Activated CD4-positive, alpha-beta T cell treated with anti-CD3 and anti-CD28 coated beads, Interleukin-2, amount 10 ng/mL, durations not matched to agents 24 days and 14 days (primary cell): ENCODE measurements at places on chromosomes 6 and 20. TPM values are rescaled to one million over a fixed set of nuclear protein-coding genes. Genes with fewer than 3 reads are reported as not detected.

RBL1 gene
- 50.9 and 52.7 TPM in 2 replicates for total RNA-seq

DNA sequence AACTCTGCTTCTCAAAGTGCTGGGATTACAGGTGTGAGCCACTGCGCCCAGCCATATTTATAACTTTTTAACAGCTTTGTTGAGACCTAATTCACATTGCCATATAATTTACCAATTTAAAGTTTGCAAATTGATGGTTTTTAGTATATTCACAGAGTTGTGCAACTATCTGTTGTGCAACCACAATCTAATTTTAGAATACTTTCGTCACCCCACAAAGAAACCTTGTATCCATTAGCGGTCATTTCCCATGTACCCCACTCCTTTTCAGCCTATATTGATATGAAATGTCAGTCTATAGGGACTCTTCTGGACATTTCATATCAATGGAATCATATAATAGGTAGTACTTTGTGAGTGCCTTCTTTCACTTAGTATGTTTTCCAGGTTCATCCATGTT lies 55.8 kb downstream of the FOXO3 start:
- no peak for DNase-seq

GRCh38 chr6:91864911-91865310 lies 1278.0 kb upstream of the MAP3K7 start:
- DNase-seq = no peak

SNAP91 gene
- not detected in 2 replicates for total RNA-seq

HLA-DOB gene
- total RNA-seq = 2.8 and 4.2 TPM in 2 replicates

- DNase-seq = no peak
Measured at GRCh38 chr6:157271911-157272310, 51.4 kb downstream of the TMEM242 start.

DNA sequence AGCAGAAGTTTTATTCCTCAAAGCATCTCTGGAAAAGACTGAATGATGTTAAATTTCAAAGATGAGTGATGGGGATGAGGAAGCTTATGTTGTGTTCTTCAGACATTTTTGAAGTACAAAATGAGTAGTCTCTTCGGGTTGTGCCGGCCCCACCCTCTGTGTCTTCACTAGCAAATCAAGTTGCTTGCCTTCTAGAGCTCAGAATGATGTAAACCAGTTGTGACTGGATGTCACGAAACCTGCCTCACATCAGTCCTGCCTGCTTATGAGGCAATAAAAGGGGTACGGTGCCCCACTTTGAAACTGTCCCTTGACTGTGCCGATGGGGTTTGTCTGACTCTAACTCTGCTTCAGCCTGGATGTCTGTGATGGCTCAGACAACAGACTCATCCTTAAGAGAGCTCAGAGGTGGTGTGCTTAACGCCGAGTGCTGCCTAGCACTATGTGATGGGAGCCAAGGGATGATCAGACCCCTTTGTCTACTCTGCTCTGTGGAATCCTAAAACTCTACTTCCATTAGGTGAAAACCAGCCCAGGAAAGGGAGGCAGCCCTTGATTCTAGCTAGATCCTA lies 19.0 kb downstream of the TOMM34 start:
- no peak for DNase-seq

GRCh38 chr20:25041813-25042530 lies 16.0 kb downstream of the ACSS1 start:
- no peak for DNase-seq

ASIP gene
- total RNA-seq = not detected in 2 replicates

GRCh38 chr20:63062188-63063140 lies 55.7 kb upstream of the BHLHE23 start:
- no peak for DNase-seq

- DNase-seq = no peak
Measured at GRCh38 chr6:3911614-3912336, 62.6 kb downstream of the FAM50B start.

DNA sequence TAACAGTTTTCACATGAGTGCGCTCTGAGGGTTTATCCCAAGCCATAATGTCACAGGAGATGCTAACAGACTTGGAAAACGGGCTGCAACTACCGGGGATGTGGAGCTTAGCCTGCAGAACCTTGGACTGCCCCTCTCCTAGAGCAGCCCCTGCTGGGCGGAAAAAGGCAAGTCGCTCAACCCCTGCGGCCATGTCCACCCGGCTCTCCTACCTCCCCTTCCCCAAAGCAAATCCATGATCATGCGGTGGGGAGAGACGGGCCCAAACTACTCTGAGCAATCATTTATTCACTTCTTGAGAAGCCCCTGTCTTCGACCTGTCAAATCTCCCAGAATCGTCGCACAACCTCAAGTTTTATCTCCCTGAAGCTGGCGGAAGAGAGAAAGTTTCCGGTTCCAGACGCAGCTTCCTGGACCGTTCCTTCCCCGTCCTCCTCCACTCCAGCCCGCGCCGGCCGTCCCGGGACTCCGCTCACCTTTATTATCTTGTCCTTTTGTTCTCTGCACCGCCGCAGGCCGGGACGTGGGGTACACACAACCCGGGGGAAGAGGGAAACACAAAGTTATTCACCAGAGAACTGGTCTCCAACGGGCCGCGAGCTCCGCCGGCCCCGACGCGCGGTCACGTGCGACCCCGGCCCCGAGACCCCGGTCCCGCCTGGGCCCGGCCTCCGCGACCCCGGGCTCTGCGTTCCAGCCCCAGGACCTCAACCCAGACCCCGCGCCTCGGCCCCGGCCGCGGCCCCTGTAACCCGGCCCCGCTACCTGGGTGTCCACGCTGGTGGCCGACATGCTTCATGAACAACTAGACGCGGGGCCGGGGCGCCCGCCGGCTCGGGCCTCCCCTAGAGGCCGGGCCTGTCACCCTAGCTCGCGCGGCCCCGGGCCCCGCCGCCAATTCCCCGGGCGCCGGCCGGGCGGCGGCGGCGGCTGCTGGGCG lies 560 bp downstream of the YTHDF1 start:
- DNase-seq = peak; percentile 79

DNA sequence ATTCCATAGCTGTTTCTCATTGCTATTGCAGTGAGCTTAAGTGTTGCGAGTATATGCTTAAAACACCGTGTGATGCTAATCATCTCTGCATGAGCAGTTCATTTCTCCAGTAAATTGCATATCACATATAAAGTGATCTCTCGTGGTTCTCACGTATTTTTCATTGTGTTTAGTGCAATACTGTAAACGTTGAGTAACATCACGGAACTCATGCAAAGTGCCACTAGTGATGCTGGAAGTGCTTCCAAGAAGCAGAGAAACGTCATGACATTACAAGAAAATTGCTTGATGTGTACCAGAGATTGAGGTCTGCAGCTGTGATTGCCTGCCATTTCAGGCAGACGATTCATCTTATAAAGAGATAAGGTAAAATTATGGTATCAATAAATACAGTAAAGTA lies 830.4 kb downstream of the GRIK2 start:
- no peak for DNase-seq

SEMG1 gene
- total RNA-seq = not detected in 2 replicates

- no peak for DNase-seq
Measured at GRCh38 chr20:49705358-49705757, 8.3 kb downstream of the B4GALT5 start.

- DNase-seq = no peak
Measured at GRCh38 chr20:62728781-62729300, 20.2 kb downstream of the NTSR1 start.

DNA sequence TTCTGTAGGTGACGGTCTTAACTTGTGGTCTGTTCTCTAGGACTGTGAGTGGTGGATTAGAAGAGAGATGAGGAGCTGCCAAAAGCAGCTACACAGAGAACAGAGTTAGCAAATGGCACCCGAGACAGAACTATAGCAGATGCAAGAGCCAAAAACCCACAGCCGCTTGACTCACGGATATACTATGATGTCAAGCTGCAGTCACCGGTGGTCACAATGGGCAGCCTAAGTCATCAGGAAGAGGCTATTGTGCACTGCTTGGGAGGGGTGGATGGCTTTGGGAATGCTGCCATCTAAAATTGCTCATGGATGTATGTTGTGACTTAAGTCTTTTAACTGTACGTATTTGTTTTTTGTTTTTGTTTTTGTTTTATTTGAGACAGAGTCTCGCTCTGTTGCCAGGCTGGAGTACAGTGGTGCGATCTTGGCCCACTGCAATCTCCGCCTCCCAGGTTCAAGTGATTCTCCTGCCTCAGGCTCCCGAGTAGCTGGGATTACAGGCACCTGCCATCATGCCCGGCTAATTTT lies at the start of gene GTSF1L:
Gene GTSF1L, minus strand, starts transcription at position 192 of the 528 bp plus-strand sequence. CDS start 308 bp downstream, outside the sequence.
- DNase-seq = no peak

ANGPT4 gene
- total RNA-seq = not detected in 2 replicates

TGM3 gene
- not detected in 2 replicates for total RNA-seq

DNA sequence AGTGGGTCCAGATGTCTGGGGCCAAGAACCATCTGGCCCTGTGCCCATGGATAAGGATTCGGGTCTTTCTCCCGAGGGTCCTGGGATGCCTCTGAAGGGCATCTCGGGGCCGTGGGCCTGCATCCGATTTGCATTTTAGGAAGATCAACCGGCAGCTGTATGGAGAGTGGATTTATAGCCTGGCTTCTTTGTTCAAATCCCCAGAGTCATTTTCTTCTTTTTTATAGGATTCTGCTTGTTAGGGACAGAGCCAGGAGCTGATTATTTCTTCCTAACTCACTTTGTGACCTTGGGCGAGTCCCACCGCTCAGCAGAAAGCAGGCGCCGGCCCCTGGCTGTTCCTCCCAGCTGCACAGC lies 52.9 kb upstream of the APCDD1L start:
- no peak for DNase-seq

TRIM38 gene
- 23.0 and 24.5 TPM in 2 replicates for total RNA-seq

DNA sequence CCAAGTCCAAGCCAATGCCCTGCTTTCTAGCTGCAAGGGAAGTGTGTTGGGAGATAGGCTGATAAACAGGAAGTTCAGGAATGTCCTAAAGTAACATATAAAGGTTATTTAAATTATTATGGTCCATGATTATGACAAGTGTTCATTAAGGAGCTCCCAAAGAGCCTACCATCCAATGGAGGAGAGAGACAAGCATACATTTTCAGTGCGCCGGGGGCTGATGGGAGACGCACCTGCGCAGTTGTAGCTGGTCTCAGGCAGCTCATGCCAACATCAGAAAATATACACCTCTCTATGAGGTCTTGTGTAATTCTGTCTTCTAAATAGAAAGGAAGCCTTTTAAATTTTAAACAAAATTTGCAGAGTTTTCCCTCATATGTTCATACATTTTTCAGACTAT lies 12.6 kb upstream of the SFT2D1 start:
- no peak for DNase-seq

DNA sequence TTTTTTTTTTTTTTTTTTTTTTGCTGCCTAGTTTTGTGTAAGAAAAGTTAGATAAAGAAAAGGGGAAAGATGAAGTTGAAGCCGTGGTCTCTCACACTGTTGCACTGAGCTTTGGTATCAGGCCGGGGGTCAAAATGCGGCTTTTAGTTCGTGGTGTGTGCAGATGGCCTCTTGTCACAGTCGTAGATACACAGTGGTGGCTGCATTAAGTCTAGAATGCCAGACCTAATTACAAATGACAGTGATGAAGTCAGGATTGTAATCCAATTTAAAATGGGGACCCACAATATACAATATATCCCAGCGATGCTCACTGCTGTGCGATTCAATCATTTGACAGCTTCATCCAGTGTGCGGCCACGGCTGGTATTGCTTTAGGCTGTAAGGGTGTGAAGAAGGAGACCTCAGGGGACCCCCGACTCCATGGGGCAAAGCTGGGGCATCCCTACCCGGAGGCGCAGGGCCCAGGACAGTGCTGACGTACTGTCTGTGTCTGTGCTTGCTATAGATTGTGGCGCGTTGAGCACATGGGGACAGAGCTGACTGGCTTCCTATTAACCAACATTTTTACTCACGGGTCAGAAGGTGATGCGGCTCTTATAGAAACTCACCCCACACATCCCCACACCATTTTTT lies 210.0 kb upstream of the SOX4 start:
- no peak for DNase-seq

R3HDML gene
- total RNA-seq = not detected in 2 replicates

- DNase-seq = peak; percentile 92
Measured at GRCh38 chr6:31572041-31572911, at the start of gene LTA. TSS of gene LTA (plus strand) at chr6:31572289. CDS start at chr6:31572743, 454 bp downstream.

ESR1 gene
- 0.35 and 0.38 TPM in 2 replicates for total RNA-seq

DNA sequence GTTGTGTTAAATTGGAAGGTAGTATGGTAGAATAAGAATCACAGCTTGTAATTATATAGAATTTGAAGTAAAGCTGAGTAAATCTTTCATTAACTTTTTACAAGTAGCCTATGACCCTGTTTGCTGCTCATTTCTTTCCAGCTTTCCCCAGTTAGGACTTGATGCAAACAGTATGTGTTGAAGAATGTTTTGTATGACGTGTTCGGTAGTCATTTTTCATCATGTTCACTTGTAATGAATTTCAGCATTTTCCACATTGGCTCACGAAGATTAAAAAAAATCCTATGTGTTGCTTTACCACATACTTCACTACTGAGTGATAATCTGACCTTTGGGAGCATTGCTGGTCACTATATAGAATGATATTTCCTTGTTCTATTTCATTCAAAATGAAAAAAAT lies 162.4 kb downstream of the CDKAL1 start:
- no peak for DNase-seq

- DNase-seq = peak; percentile 66
Measured at GRCh38 chr6:137881522-137881886, 14.4 kb downstream of the TNFAIP3 start.

DNA sequence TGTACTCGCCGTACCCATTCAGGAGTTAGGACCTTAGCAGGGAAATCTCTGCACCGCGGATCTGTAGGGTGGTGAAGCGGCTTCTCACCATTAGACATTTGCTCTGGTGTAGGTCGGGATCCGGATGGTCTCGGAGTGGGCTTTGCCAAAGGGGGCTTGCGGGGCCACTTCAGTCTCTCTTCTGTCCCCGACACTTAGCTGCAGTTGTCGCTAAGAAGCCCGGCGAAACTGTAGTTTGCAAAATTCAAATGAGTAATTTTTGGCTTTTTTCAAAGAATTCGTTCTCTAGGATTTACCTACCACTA lies 433 bp downstream of the QRSL1 start:
- no peak for DNase-seq

DNA sequence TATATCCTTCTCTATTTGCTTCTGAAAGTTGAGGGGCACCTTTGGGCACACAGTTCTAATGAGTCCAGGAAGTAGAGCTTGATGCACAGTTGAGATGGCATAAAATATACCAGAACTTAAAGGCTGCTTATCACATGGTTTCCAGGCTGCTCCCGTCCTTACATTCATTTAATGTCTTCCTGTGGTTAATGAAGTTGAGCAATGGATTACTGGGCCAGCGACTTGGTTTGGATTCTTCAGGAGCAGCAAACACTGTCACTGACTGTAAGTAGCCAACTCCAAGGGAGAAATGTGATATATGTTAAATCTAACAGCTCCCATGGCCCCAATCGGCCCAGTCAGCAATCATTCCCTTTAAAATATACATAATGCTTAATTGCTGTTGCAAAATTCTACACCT lies 9.0 kb upstream of the TSHZ2 start:
- no peak for DNase-seq

DNA sequence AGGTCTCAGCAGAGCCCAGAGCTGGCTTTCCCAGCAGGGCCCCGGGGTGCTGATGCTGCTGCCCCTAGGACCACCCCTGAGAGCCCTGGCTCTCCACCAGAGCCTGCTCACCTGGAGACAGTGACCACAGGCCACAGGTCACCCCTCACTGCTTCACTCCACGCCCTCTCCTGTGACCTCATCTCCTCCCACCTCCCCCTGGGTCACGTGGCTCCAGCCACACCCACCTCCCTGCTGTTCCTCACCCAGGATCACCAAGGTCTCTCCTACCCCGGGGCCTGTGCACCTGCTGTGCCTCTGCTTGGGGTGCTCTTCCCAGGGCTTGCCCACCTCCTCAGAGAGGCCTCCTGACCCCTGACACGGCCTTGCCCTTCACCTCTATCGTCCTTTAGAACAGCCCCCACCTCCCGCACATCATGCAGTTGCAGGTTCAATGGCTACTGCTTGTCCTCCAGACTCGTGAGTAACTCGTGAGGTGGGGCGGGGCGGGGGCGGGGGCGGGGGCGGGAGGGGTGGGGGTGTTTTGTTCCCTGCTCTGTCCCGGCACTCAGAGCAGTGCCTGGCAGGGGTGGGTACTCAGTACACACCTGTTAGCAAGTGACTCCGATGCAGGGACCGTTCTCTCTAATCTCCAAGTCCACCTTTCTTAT lies 468.0 kb downstream of the PREX1 start:
- no peak for DNase-seq
